ENCODE measurements at places on chromosomes 2 and 18. TPM values are rescaled to one million over a fixed set of nuclear protein-coding genes. Genes with fewer than 3 reads are reported as not detected.

The EPB41L3 gene
- 94.2 TPM for total RNA-seq

The LYG2 gene
- not detected for total RNA-seq

DNA sequence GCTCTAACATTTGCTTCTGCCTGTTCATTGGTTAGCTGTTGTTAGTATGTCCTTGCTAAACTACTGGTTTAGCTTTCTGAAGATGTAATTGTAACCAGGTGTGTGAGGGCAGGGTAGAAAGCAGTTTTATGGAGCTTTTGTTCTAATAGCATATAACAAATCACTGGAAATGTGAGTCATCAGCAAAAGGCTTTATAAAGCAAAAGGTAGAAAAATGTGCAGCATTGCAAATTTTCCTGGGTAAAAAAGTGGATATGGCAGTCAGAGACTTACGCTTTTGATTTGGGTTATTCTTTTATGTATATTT lies 85.3 kb downstream of the ZNF407 start:
- no peak for DNase-seq

DNA sequence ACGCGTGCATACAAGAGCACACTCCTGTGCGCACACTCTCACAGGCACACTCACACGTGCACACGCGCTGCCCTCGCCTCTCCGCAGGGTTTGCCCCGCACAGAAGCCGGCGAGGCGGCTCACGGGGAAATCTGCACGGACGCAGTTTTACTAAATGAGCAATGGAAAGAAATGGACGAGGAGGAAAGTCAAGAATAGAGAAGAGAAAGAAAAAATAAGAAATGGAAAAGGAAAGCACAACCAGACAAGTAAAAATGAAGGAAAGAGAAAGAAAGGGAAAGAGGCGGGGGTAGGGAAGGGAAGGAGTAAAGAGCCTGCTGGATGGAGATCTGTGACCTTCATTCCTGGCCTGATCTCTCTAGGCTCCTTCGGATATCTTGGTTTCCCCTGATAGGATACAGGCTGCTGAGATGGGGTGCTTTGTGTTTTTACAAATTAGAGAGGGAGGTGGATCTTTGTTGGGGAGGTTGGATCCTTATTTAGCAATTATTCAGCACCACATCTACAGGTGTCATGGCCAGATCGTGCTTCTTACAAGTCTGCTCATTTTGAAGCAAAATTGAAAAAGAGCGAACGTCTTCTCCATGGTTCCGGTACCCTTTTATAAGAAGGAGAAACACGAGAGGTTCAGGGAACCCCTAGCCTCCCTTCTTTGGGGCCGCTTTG lies 693 bp upstream of the LRP2 start:
- DNase-seq: no peak

DNA sequence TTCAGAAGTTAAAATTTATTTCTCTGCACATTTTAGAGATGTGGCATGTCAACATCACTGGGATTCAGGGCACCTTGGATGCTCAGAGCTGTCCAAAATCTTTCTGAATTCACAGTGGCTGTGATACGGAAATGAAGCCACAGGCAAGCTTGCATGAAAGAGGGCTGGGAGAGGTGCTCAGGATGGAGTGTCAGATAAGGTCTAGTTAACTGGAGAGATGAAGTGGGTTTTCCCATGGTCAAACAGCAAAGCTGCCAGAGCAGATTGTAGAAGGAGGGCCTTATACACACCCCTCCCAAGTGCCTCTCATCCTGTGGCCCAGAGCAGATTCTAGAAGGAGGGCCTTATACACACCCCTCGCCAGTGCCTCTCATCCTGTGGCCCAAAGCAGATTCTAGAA lies 286.8 kb upstream of the PXDN start:
- no peak for DNase-seq

DNA sequence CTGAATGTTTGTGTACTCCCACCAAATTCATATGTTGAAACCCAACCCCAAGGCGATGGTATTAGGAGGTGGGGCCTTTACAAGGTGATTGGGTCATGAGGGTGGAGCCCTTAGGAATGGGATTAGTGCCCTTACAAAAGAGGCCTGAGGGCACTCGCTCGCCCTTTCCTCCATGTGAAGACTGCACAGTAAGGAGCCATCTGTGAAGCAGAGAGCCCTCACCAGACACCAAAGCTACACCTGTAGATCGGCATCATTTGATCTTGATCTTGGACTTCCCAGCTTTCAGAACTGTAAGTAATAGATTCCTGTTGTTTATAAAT lies 62.9 kb upstream of the FZD7 start:
- no peak for DNase-seq
